CD4-positive, alpha-beta T cell treated with Interleukin-17A for 4 hours (primary cell): ENCODE measurements at places on chromosomes 12 and 14.

GRCh38 chr12:14695715-14696141, 671 bp downstream of the GUCY2C start:
- DNase-seq: no peak

- DNase-seq: no peak
Measured at GRCh38 chr12:79618848-79619404, 71.8 kb downstream of the PAWR start.

DNA sequence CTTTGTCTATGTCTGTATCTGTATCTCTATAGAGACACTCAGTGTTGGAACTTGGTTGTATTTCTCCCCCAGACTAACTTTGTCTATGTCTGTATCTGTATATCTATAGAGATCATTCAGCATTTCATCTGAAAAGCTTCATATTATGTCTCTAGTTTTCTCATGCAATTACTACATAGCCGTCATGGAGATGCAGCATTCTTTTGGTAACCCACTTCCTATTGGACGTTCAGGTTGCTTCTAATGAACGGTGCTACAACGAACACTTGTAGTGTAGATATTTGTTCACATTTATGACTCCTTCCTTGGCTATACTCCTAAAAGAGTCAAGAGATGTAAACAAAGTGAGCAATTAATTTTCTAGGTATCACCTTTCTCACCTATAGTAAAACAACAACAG, 81.5 kb upstream of the KCNA1 start:
- no peak for DNase-seq

DNA sequence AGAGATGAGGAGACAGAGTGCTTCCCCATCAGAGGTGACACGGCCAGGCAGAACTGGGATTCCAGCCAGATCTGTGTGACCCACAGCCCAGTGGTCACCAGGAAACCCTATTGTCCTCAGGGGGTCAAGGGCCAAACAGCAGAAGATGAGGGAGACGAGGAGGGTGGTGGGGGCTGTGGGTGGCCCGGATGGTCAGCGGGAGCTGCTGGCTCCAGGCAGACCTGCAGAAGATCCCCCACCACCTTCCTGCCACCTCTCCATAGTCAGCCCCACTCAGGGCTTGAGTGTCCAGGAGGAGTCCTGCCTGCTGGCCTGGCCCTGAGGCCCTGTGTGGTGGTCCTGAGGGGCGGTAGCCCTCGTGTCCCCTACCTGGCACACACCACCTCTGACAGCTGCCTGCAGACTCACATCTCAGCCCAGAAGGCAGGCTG, 136.8 kb downstream of the CALM1 start:
- no peak for DNase-seq

DNA sequence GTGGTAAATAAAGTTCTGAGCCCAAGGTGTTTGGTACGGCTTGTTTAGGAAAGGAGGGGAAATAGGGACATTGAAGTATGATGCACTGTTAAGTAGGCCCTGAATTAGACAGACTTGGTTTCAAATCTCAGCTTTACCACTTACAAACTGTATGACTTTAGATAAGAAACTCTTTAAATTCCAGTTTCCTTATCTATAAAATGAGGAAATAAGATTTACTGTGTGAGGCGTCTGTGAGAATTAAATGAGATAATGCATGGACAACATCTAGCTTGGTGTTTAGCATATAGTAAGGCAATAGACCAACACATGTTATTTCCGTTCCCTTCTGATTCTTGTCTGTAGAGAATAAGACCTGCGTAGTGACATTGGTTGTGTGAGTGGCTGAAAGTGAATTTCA, 7.0 kb downstream of the NCKAP1L start:
- DNase-seq: no peak

- no peak for DNase-seq
Measured at GRCh38 chr14:51446771-51447170, 204.9 kb upstream of the FRMD6 start.

DNA sequence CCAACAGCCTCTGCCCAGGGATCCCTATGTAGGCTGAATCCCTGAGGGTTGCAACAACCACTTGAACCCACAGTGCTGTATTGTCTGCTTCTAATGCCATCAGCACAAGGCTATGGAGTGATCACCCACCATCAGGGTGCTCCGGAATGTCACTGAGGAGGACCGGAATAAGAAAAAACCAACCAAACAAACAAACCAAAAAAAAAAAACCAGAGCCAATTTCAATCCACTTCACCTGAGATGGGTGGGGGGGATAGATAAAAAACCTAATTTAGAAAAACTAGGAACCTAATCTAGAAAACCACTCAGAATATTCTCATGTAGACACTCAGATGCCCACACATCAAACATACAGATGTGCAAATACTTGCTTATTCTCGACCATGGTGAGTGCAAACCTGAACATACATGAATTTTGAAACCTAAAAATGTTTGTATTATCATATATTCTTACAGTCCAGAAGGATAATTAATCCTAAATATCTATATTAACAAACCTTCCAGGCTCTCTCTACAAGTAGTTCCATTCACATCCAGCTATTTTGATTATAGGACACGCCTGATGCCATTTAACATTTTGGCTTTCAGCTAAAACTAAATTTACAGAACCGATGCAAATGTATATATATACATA, 3.7 kb downstream of the TBX5 start:
- no peak for DNase-seq

DNA sequence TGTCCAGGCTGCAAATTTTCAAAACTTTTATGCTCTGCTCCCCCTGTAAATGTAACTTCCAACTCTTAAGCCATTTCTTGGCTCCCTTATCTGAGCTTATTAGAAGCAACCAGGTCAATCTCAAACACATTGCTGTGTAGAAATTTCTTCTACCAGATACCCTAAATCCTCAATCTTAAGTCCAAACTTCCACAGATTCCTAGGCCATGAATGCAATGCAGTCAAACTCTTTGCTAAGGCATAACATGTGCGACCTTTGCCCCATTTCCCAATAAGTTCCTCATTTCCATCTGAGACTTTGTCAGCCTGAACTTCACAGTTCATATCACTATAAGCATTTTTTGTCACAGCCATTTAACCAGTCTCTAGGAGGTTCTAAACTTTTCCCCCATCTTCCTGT, 64.5 kb downstream of the TMTC3 start:
- no peak for DNase-seq

GRCh38 chr12:48351022-48351708, 446 bp upstream of the ZNF641 start:
- no peak for DNase-seq

GRCh38 chr12:15196221-15196620, 25.0 kb downstream of the RERG start:
- no peak for DNase-seq

- no peak for DNase-seq
Measured at GRCh38 chr14:100290607-100291304, 15.5 kb downstream of the SLC25A29 start.

DNA sequence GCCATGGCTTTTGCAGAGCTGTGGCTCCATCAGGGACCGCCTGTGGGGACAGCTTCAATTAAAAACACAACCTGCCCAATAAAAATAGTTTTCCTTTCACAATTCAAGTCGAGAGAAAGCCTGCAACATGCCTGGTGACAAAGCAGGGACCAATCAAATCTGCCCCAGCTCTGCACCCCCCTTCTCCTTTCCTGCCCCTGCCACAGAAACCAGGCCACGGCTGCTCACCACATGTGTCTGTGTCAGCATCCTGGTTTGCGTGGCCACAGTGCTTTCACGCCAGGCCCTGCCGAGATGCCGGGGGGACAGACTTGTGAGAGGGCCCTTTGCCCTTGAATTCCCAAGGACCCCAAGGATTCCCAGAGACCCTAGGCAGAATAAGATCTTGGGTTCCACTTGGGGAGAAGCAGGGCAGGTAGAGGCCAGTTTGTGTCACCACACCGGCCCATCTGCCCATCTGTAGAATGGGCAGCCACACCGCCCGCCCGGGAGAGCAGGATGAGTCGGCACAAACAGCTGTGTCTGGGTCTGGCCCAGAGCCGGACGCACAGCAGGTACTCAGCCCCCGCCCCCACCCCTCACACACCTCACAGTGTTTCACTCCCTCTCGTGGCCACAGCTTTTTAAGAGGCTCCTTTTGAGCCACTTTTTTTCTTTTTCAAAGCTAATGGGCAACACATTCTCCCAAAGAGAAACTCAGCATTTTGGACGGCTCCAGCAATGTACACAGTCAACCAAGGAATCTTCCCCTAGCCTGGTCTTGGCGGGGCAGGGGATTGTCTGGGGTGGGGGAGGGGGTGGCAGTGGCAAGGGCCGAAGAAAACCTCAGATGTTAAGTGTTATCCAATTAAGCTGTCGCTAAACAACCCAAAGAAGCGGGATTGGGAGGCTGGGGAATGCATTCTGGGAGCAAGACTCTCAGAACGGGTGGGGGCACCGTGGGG, 41.5 kb downstream of the BCL11B start:
- DNase-seq: peak; percentile 86

- no peak for DNase-seq
Measured at GRCh38 chr14:37420622-37421021, 174.4 kb downstream of the FOXA1 start.

- no peak for DNase-seq
Measured at GRCh38 chr12:13707829-13708228, 273.6 kb downstream of the GRIN2B start.

DNA sequence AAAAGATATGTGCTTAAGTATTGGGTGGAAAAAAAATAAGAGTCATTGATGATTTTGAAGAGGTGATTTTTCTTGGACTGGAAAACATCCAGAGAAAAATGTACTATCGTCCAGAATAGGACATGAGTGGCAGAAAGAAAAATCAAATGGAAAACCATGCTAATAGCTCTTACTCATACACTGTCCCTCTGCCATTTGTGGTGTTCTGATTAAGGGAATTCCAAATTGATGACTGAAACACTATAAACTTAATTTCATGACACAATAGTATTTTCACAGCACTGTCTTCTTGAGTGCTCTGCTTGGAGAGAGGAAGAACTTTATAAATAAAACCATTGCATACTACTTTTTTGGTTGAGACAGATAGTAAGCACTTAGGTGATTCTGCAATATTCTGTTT, 72.4 kb downstream of the USP15 start:
- no peak for DNase-seq

- no peak for DNase-seq
Measured at GRCh38 chr14:21073921-21074320, 3.8 kb downstream of the ARHGEF40 start.

DNA sequence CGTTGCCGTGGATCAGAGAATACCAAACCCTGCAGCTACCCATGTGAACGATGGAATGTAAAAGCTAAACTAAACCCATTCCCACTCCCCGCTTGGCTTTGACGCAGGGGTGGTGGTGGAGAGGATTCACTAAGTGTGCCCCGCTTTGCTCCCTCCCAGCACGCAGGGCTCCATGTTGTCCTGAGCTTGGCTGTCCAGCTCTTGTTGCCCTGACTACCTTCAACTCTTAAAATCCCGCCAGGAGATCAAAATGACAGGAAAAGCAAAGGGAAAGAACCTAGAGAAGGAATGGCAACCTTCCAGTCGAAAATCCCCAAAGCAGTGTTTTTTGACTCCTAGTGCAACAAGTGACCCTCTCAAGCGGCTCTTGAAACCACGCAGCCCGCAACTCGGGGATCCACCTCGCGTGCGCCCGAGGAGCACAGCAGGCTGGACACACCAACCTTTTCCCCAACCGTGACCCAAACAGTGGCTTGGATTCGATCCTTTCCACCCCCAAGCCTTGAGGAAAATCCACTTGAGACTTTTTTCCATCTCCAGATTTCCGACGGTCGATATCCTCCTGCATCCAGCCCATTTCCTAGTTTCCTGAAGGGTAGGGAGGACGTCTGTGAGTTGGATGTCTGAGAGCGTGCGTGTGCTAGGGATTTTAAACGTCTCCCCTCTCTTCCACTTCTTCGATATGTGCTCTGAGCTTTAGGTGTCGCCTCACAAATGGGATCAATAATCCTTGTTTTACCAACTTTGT, 1.4 kb downstream of the SYT10 start:
- DNase-seq: no peak

GRCh38 chr14:35285168-35286002, 6.8 kb upstream of the PSMA6 start:
- peak; percentile 13 for DNase-seq

- no peak for DNase-seq
Measured at GRCh38 chr12:22672951-22673350, 48.0 kb downstream of the ETNK1 start.

DNA sequence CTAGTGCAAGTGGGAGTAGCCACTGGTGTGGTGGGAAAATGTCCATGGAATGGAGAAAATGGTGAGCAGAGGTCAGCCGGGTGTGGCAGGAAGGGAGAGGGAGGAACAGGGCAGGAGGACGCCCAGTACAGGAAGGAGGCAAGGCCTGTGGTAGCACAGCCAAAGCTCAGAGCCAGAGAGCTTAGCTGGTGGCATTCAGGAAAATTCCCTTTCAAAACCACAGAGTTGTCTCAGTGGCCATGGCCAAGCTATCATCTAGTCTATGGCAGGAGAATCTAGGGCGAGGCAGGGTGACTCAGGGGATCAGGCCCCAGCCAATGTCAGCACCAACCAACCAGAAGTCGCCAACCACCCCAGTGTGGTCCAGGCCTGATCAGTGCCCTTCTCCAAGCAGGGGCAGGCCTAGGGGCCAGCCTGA, 67.7 kb upstream of the DDX11 start:
- no peak for DNase-seq

GRCh38 chr12:45883187-45883586, 107.2 kb downstream of the SCAF11 start:
- no peak for DNase-seq
